ENCODE measurements at places on chromosomes 5 and 9.

DNA sequence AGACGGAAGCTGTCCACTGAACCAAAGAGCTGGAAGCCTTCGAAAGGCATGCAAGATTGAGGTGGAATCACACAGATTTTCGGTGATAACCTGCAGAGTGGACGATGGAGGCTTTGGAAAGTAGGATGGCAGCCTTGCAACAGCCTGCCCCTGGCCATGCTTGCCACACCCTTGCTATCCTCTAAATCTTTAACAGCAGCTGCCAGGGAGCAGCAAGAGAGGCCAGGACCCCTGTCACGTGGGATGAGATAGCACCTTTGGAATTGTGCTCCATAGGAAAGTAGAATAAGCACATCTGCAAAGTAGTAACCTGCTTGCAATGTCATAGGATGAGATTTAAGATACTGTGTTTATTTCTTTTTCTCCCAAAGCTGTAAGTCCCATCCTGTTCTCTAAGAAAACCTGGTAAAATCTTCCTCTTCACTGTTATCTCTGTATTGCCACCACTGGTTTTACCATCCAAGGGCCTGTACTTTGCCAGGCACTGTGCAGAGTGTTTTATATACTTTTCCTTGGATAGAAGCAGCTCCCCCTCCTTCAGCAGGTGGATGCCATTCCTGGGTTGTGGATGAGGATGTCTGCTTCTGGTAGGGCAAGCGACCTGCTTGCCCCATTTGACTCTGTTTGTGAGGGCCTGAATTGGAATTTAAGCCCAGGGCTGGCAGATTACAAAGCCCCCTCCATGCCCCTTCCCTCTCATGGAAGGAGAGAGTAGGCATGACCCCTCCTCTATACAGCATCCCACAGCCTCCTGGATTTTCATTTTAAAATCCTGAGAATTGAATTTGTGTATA lies 10.1 kb downstream of the TRIO start:
- DNase-seq, result no peak

GRCh38 chr9:74496819-74497747 lies at the start of gene RORB:
RORB (plus strand) TSS chr9:74497335; CDS start chr9:74497977, 642 bp downstream.
- no peak for DNase-seq

GRCh38 chr5:6246820-6247437 lies 131.4 kb downstream of the MED10 start:
- DNase-seq, result no peak

DNA sequence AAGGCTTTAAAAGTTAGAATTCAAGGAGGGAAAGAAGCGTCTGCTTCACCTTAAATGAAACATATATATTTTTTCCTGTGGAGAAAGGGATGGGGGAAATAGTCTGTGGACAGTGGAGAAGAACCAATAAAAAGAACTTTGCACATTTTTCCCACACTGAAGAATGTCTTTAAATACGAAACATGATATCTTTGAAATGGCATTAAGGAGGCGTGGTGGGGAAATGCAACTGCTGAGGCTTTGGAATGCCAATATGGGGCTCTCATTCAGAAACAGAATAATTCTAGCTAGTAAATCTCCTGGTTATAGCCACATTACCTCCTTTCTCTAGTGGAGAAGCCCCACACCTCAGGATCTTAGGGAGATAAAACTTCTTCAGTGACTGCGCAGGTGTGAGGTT lies 46.8 kb downstream of the TNC start:
- DNase-seq, result no peak

- no peak for DNase-seq
Observed at GRCh38 chr9:1129382-1129781, 79.2 kb downstream of the DMRT2 start.

Data from DMS79 (cell line).